Naive B cell (primary cell): ENCODE measurements at places on chromosomes 7 and 10.

DNA sequence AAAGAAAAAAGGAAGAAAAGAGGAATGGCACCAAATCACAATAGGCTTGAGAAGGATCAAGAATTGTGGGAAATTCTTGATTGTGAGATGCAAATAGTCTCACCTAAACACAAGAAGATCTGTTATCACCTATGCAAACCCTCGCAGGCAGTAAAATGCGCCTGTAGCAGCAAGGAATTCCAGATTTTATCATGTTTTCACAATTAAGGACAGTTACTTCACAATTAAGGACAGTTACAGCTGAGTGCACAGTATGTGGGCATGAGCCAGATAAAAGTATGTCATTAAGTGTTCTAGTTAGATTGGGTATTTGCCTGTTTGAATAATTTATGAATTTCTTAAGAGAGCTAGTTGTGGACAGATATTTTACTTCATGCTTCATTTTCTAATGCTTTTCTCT is 336.2 kb downstream of the CDC14C start:
- H3K27me3 ChIP-seq = no peaks in the 10 kb centered on the region
- DNase-seq = no peak
- no peaks in the 10 kb centered on the region for H3K36me3 ChIP-seq

- no peaks in the 10 kb centered on the region for H3K4me1 ChIP-seq
- no peak overlapping the region for H3K4me3 ChIP-seq
- DNase-seq = no peak
- no peak overlapping the region for H3K27ac ChIP-seq
Observed at GRCh38 chr7:93092757-93093370, 24.9 kb downstream of the SAMD9 start.

DNA sequence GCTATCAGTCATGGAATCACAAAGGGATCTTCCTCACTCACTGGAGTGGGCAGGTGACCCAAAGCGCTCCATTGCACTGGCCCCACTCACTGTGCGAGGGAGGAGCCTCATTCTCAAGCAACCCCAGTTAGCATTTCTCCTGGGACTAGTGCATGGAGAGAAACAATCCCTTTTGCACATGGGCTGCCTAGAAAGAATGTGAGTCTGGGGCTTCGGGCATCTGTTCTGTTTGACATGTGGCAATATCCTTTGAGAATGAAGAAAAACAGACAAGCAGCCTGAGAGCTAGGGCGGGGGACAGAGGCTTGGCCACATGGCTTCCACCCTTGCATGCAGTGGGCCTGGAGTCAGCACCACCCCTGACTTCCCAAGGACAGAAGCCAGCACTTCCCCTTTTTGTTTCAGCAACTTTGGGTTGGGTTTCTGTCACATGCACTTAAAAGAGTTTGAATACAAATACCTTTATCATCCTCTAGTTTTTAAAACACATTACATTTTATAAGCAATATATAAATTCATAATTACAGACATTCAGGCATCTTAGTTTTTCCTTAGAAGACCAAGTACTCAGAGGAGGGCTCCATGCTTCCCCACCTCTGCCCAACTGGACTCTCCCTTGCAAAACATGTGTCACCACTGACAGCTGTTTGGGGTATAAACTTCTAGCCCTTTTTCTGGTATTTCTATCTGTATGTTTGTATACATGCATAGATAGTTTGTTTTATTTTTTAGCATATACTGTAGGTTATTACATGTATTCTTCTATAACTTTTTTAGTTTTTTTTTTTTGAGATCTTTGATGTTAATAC is 73.8 kb downstream of the RBM20 start:
- H3K36me3 ChIP-seq = peaks cover 9% of the 10 kb centered on the region
- H3K27me3 ChIP-seq = peaks cover 7% of the 10 kb centered on the region
- H3K4me1 ChIP-seq = peaks cover 13% of the 10 kb centered on the region
- no peak overlapping the region for H3K4me3 ChIP-seq
- peak; percentile 45 for DNase-seq

- H3K4me3 ChIP-seq = no peak overlapping the region
- peaks cover 8% of the 10 kb centered on the region for H3K27me3 ChIP-seq
- DNase-seq = no peak
- no peaks in the 10 kb centered on the region for H3K4me1 ChIP-seq
- no peak overlapping the region for H3K27ac ChIP-seq
Observed at GRCh38 chr10:114115661-114116445, 58.1 kb downstream of the CCDC186 start.

GRCh38 chr7:86479144-86479543 is 164.6 kb upstream of the GRM3 start:
- no peak overlapping the region for H3K4me3 ChIP-seq
- DNase-seq = no peak
- H3K36me3 ChIP-seq = no peaks in the 10 kb centered on the region

DNA sequence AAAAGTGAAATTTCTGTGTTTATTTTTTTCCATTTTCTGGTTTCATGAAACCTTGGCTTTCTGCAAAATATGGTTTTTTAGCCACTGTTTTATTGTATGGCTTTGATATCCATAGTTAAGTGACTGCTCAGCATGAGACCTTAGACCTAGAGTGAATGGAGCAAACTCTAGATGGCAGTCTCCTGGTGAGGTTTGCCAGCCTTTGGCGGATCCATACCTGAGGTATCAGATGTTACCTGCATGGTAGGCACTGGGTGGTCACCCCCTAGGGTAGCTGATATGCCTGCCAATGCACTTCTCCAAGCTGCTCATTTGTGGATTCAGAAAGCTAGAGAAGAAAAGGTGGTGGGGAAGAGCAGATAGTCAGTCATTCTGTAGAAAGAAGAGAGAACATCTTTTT is 17.4 kb upstream of the FZD8 start:
- no peaks in the 10 kb centered on the region for H3K4me1 ChIP-seq
- H3K27ac ChIP-seq = no peak overlapping the region
- no peak overlapping the region for H3K4me3 ChIP-seq
- H3K36me3 ChIP-seq = peaks cover 9% of the 10 kb centered on the region
- peaks cover 26% of the 10 kb centered on the region for H3K27me3 ChIP-seq

- H3K27me3 ChIP-seq = no peaks in the 10 kb centered on the region
- no peak overlapping the region for H3K4me3 ChIP-seq
- no peaks in the 10 kb centered on the region for H3K36me3 ChIP-seq
- H3K27ac ChIP-seq = no peak overlapping the region
- DNase-seq = no peak
Observed at GRCh38 chr7:138865843-138866242, 67.8 kb upstream of the ATP6V0A4 start.

DNA sequence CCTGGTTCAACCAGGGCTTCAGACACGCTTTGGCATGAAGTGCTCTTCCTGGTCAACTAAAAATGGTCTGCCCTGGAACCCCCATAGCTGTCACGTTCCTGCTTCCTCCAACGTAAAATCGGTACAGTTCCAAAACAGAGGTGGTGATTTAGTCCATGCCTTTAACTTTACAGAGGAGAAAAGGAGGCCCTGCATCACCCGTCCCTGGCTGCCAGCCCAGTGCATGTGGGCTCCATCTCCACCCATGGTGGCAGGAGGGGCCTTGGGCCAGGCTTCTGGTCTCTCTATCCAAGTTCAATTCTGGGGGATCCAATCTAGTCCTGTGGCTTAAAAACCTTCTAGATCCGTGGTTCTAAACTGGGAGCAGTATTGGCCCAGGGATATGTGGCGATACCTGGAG is 18.7 kb downstream of the ECHDC3 start:
- H3K4me1 ChIP-seq = peaks cover 5% of the 10 kb centered on the region
- H3K27ac ChIP-seq = peak overlapping the region; percentile 75
- H3K4me3 ChIP-seq = no peak overlapping the region

DNA sequence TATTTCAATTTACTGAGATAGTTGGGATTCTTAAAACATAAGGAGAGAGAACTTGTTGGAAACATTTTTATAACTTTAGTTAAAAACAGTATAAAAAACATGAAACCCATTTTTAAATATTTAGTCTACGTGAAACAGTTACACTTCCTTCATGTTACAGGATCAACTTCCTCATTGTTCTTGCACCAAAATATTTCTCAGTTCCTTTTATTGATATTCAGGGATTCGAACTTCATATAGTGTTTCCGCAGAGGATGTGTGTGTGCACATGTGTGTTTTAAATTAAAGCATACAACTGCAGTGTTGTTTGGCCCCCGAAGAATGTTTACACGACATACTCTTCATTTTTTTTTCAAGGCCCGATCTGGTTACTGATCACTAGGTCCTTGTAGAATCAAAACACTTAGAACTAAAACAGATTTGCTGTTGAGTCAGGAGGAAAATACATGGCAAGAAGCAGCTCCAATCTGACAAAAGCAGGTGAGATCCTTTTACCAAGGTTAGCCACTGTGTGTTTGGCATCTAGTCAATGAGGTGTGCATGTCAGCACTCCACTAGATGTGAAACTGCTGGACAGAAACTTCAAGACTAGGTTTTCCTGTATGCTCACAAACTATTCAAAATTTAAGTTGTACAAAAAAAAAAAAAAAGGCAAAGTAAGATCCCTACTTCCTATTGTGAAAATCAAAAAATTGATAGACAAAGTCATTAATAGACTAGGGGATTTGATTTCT is 60.4 kb downstream of the INSYN2A start:
- peak overlapping the region; percentile 20 for H3K27ac ChIP-seq
- H3K27me3 ChIP-seq = no peaks in the 10 kb centered on the region
- H3K4me3 ChIP-seq = no peak overlapping the region

DNA sequence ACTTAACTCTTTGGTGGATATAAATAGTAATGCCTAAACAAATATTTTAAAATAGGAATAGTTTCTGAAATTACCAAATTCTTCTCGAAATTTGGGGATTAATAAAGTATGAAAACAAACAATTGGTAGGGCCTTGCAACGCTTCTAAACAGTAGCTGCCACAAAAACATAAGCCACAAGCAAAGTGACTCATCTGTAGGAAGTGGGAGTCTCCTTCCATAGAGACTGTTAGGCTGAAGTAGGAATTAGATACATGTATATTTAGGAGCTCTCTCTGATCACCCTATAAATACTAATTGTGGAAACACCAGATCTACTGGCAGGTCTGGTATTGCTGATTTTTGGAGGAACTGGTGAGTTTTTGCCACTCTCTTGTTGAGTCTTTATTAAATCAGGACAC is 5.7 kb upstream of the LMOD2 start:
- H3K4me3 ChIP-seq = no peak overlapping the region
- peaks cover 32% of the 10 kb centered on the region for H3K27me3 ChIP-seq
- H3K4me1 ChIP-seq = no peaks in the 10 kb centered on the region
- no peak overlapping the region for H3K27ac ChIP-seq

DNA sequence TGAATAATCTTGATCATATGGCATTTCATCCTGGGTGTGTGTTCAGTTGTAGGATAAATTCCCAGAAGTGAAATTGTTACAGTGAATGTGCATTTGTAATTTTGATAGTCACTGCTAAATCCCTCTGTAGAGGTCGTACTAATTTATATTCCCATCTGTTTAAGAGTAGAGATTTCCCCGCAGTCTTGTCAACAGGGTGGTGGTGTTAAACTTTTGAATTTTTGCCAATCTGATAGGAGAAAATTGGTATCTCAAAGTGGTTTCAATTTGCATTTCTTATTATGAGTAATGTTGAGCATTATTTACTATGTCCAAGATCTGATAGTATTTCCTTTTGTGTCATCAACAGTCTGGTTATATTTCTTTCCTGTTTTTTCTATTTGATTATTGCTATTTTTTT is 101.7 kb downstream of the AUTS2 start:
- H3K27me3 ChIP-seq = no peaks in the 10 kb centered on the region
- H3K36me3 ChIP-seq = no peaks in the 10 kb centered on the region
- H3K4me3 ChIP-seq = no peak overlapping the region
- no peak for DNase-seq
- H3K4me1 ChIP-seq = peaks cover 18% of the 10 kb centered on the region

GRCh38 chr7:7375538-7375937 is 160.1 kb downstream of the COL28A1 start:
- DNase-seq = no peak
- H3K27ac ChIP-seq = no peak overlapping the region
- no peaks in the 10 kb centered on the region for H3K4me1 ChIP-seq
- no peaks in the 10 kb centered on the region for H3K27me3 ChIP-seq
- no peaks in the 10 kb centered on the region for H3K36me3 ChIP-seq

DNA sequence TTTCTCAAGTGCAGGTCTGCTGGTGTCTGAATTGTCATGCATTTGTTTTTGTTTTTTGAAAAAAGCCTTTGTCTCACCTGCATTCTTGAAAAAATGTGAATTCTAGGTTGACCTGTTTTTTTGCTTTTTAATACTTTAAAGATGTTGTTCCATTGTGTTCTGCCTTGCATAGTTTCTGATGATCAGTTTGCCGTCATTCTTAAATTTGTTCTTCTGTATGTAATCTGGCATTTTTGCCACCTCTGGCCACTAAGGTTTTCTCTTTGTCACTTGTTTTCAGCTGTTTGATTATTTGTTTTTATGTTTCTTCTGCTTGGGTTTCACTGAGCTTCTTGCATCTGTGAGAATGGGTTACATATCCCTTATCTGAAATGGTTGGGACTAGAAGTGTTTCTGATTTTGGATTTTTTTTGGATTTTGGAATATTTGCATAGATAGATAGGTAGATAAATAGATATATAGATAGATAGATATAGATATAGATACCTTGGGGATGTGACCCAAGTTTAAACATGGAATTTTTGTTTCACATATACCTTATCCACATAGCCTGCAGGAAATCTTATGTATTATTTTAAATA is 16.5 kb downstream of the MGMT start:
- no peaks in the 10 kb centered on the region for H3K27me3 ChIP-seq
- no peak for DNase-seq

- H3K4me3 ChIP-seq = no peak overlapping the region
- no peak overlapping the region for H3K27ac ChIP-seq
- H3K27me3 ChIP-seq = peaks cover 38% of the 10 kb centered on the region
- no peaks in the 10 kb centered on the region for H3K4me1 ChIP-seq
- no peaks in the 10 kb centered on the region for H3K36me3 ChIP-seq
Observed at GRCh38 chr10:118374404-118374803, 32.3 kb upstream of the FAM204A start.

DNA sequence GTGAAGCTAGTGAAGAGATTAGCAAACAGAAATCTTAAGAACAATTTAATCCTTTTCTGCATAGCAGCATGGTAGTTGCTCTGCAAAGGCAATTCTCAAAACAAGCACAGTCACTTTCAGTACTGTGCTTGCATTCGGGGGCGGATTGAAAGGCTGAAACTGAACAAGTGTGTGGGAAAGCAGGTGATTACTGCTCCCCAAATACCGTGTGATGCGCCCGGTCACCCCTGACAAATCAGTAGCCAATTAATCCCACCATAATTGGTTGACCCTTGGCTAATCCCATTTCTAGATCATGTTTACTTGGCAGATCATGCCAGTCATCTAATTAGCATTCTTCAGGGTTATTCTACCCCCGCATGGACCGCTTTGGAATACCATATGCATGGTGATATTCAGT is 76.5 kb upstream of the ADRB1 start:
- no peaks in the 10 kb centered on the region for H3K4me1 ChIP-seq
- peaks cover 7% of the 10 kb centered on the region for H3K36me3 ChIP-seq
- H3K27ac ChIP-seq = no peak overlapping the region
- H3K4me3 ChIP-seq = no peak overlapping the region

DNA sequence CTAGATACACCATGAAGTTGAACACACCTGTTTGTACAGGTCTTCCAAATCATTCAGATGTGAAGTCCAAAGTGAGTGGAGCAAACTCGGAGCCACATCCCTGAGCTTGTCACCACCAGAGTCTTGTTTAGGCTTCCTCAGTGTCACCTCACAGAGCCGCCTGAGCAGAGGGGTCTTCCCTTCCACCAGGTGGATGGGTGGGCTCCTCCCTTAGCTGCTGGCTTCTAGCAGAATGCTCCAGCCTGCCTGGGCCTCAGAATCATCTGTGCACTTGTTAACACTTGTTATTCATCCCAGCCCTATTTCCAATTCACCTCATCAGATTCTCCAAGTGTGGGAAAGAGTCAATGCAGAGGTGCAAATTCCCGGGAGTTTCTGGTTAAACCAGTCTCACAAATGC is 32.5 kb downstream of the C10orf71 start:
- H3K36me3 ChIP-seq = no peaks in the 10 kb centered on the region
- peaks cover 24% of the 10 kb centered on the region for H3K27me3 ChIP-seq
- no peak for DNase-seq
- H3K27ac ChIP-seq = no peak overlapping the region
